ENCODE measurements at places on chromosomes 11 and 22. TPM values are rescaled to one million over a fixed set of nuclear protein-coding genes. Genes with fewer than 3 reads are reported as not detected.

Gene GP1BB
- 2.7 TPM for total RNA-seq

Gene SLN
- total RNA-seq: not detected

- no peak for DNase-seq
These were observed 3.6 kb downstream of the LRFN4 start for GRCh38 chr11:66860449-66860831.

DNA sequence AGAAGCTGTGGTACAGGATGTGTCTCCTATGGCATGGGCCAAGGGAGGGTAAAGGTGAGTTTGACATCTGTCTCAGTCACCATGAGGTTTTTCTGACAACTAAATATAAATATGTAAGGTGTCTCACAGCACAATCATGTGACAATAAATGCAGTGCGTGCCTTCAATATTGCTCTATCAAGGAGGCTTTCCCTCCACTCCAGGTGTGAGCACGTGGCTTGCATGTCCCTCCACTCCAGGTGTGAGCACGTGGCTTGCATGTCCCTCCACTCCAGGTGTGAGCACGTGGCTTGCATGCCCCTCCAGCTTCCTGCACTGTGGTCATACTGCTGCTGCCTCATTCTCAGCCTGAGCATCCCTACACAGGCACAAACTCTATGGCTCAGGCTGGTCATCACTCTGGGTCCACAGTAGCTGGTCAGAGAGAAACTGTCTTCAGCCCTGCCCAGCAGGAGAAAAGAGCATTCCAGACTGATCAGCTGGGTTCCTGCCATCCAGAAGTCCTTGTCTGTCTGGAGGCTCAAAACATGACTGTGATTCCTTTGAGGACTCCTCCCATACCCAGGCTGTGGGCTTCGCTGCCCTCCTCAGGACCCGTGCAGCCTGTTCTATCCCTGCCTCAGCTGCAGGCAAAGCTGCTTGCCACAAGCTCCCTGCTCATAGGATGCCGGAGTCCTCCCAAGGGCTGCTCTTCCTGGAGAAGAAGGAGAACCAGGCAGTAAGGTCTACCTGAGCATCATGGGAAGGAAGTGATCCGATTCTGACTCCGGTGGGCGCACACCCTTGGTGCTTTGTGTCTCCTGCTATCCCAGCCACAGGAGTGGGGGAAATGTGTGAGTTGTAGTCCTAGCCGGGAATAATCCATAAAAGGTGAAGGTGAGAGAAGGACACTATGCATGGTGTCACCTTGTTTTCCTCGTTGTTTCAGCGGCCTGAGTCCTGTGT lies 33.4 kb upstream of the VPREB1 start:
- DNase-seq: no peak

GRCh38 chr11:14861680-14862079 lies 30.4 kb downstream of the CYP2R1 start:
- no peak for DNase-seq

DNA sequence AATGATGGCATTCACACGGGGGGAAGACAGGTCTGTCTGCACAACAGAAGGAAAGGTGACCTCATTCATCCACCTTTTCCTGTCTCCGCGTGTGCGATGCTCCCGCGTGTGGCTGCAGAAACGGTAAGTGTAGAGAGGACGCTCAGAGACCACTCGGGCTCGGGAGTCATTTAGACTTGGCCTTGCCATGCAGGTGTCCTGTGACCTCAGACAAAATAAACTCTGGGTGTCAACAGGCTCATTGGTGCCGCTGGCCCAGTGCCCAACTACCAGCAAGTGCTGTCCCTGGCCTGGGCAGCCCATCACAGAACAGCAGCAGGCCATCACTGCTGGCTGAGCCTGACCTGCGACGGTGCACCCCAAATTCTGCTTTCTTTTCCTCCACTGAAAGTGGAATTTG lies 48.1 kb upstream of the ARFGAP3 start:
- peak; percentile 81 for DNase-seq

DNA sequence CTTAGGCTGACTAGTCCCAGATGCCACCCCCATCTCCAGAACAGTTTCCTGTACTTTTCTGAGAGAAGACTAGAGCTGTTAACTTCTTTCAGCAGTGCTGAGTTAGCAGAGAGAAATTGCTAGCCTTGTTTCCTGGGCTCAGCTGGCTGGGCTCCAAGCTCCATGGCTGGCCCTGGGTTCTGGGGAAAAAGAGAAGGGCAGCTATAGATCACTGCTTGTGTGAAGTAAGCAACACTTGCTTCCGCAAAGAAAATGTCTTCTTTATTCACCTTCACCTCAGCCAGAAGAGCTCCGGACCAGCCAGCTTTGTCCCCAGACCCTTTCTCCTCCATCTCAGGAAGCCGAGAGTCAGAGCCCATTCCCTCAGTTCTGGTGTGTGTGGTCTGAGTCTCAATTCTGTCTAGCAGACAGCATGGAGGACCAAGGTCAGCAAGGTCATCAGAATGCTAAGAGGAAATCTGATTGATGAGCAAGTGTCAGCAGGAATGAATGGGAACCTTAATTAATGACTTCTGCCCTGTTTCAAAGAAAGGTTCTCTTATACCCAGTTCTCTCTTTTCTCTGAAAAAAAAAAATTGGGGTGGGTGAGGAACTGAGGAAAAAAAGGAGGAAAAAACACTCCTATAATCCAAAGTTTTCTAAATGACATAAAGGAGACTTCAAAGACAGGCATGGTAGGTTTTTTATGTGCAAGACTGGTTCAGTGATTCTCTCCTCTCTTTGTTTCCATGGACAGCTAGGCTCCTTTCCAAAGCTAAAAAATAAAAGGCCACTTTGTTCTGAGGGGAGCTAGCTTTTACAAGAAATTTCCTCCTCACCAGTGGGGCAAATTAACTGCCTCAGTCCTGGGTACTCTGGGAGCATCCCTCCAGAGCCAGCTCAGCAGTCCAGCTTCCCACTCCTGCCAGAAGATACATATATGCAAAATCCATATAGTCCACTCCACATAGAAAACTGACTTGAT lies 63.6 kb upstream of the FAM181B start:
- no peak for DNase-seq

GRCh38 chr22:26975865-26976264 lies 318.5 kb downstream of the MIAT start:
- DNase-seq: no peak

GRCh38 chr11:69919659-69920344 lies 100.6 kb upstream of the FGF3 start:
- DNase-seq: no peak

DNA sequence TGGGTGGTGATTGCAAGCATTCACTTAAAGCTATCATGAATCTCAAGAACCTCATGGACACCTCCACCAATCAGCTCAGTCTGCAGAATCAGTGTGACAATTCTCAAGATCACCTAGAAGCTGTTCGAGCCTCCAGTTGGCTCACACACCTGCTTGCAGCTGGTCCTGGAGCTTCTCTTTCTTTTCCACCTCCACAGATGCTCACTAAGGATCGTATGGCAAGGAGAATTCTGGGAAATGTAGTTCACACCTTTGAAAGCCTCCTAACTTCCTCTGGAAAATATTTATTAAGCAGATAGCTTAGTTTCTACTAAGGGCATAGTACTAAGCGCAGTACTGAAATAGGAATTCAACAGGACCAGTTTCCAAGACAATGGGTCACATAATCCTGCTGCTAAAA lies 26.2 kb downstream of the FSHB start:
- no peak for DNase-seq

Data from dermis microvascular lymphatic vessel endothelial cell (primary cell).